ENCODE measurements at places on chromosomes 5 and 9. TPM values are rescaled to one million over a fixed set of nuclear protein-coding genes. Genes with fewer than 3 reads are reported as not detected.

ARID3C gene
- not detected for total RNA-seq

CYSTM1 gene
- 205 TPM for total RNA-seq

RAPGEF1 gene
- total RNA-seq: 58.6 TPM

LVRN gene
- 0.10 TPM for total RNA-seq

HEMGN gene
- 0.22 TPM for total RNA-seq

TSC1 gene
- 46.6 TPM for total RNA-seq

FOXD1 gene
- 0.17 TPM for total RNA-seq

N4BP3 gene
- total RNA-seq: 3.3 TPM

PCDHGC4 gene
- total RNA-seq: 0.64 TPM

DBH gene
- total RNA-seq: not detected

- peak; percentile 29 for DNase-seq
Observed at GRCh38 chr5:88826646-88827585, 56.1 kb downstream of the MEF2C start.

DNA sequence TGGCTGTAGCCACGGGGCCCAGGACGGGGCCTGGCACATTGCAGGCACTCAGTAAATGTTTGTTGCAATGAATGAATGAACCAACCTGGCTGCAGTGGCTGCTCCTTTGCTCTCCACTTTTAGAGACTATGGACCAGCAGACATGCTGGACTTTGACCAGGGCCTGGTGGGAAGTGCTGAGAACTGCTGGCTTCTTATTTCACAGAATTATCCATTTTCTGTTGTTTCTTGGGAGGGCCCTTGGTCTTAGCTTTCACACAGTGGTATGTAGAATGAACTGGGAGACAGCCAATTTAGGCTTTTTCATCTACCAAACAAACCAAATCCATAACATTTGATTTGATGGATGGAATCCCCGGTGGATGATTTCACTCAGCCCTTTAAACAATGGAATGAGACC, 78.0 kb upstream of the LHFPL2 start:
- DNase-seq: no peak

- DNase-seq: no peak
Observed at GRCh38 chr5:112064271-112064701, 307.3 kb upstream of the NREP start.

- DNase-seq: no peak
Observed at GRCh38 chr5:88659529-88660263, 223.3 kb downstream of the MEF2C start.

GRCh38 chr9:1460143-1460769, 410.1 kb downstream of the DMRT2 start:
- DNase-seq: peak; percentile 29

GRCh38 chr5:151026679-151027078, 6.3 kb downstream of the GPX3 start:
- no peak for DNase-seq

DNA sequence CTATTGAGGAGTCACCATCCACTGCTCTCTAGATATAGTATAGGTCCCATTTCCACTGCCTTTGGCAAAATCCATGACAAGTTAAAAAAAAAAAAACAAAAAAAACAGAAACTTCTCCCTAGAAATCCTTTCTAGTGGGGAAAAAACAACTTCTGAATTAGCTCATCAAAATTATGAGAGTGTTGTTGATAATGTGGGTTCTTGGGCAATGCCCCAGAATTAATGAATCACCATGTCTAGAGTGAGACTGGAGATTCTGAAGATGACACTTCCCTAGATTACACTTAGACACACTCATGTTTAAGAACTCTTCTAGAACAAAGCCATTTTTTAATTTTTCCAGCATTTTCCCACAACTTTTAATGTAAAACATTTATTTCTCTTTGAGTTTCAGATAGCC, 728.0 kb upstream of the C9orf72 start:
- no peak for DNase-seq

- no peak for DNase-seq
Observed at GRCh38 chr5:45411971-45412612, 284.1 kb downstream of the HCN1 start.

DNA sequence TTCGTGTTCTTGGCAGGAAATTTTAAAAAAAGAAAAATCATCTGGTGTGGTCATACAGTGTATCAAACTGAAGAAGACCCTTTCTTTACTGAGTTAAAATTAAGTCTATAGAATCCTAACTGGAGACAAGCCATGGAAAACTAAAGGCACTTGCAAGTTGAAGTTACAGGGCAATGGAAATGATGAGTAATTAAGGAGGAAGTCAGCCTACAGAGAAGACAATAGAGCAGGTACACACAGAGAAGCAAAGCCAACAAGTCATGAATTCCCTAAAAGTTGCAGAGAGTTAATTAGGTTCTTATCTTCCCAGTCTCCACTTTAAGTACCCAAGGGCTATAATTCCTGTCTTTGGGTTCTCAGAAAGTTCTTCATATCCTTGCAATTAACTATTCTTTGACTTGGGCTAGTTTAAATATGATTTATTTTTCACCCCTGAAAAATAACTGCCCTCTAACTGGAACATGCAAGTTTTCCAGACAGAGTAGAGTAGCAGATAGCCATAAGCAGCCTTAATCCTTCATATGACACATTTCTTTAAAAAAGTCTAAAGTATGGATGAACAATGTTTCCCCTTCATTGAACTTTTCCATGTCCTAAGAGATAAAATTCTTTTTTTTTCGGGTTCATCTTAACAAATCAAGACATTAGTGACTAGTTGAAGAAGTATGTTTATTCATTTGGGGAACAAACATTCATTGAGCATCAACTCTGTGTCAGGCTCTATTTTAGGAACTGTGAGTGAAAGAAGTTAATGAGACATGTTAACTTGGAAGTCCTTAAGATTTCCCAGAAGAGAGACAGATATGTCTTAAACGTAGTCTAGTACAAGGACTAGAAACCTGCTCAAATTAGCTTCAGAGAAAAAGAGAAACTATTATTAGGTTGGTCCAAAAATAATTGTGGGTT, 5.2 kb upstream of the ITGA2 start:
- no peak for DNase-seq

GRCh38 chr9:15622318-15622971, 69.6 kb downstream of the CCDC171 start:
- DNase-seq: no peak

- DNase-seq: no peak
Observed at GRCh38 chr5:74517700-74518099, 122.8 kb downstream of the ENC1 start.

GRCh38 chr5:114192108-114192507, 169.8 kb upstream of the KCNN2 start:
- DNase-seq: no peak

GRCh38 chr9:116390303-116391228, 237.0 kb downstream of the PAPPA start:
- no peak for DNase-seq

DNA sequence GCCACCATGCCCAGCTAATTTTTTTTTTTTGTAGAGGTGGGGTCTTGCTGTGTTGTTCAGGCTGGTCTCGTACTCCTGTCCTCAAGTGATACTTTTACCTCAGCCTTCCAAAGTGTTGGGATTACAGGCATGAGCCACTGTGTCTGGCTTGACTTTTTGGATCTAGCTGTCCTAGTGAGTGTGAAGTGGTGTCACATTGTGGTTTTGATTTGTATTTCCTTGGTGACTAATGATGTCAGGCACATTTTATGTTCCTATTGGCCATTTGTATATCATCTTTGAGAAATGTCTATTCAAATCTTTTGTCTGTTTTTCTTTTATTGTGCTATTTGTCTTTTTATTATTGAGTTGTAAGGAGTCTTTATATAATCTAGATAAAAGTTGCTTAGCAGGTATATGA, 53.5 kb upstream of the MCCC2 start:
- no peak for DNase-seq

DNA sequence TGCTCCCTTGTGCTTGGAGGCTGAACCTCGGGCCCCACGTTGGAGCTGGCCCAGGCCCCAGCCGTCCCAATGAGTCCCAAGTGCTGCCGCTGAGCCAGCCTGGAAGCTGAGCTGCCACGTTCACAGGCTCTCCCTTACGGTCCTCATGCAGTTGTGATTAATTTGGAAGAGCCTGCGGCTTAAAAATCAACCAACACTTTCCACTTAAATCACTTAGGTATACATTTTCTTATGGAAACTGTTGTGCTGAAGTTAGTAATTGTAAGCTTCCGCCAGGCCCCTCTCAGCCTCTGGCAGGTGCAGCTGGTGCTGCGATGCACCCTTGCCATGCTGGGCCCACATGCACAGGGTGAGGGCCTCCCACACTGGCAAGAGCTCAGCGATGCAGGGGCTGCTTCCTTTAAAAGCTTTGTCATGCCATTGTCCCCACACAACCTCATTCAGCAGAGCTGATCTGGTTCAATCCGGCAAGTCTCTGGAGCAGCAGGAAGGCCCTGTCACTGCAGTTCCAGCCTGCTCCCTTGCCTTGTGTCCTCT, 61.0 kb downstream of the IPPK start:
- DNase-seq: no peak

DNA sequence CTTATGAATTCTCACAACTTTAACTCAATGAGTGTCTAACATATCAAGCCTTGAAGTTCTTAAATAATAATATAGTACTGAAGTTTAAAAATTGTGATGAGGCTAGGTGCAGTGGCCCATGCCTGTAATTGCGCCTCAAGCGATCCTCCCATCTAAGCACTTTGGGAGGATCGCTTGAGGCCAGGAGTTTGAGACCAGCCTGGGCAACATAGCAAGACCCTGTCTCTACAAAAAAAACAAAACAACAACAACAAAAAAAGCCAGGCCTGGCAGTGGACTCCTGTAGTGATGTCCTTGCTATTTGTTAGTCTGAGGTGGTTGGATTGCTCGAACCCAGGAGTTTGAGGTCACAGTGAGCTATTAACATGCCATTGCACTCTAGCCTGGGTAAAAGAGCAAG, 98.4 kb downstream of the ADGRV1 start:
- DNase-seq: no peak

DNA sequence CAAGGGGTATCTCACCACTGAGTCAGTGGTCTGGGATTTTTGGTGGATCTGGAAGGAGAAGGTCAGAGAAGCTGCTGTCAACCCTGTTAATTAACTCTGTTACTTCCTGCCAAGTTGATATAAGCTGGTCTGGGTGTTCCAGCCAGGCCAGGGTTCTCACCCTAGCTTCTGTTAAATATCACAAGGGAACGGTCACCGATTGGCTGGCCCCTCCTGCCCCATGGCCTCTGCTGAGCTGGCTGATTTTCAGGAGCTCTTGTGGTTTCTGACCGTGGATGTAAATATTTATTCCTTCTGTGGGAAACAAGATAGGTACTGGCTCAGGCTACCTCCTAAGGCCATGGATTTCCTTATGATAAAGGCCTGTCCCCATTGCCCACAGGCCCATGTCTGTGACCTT, 1.0 kb downstream of the ADAMTS13 start:
- no peak for DNase-seq

GRCh38 chr9:18488886-18489285, 14.9 kb downstream of the ADAMTSL1 start:
- DNase-seq: no peak

- DNase-seq: peak; percentile 24
Observed at GRCh38 chr5:62431735-62432620, 19.4 kb downstream of the IPO11 start.

DNA sequence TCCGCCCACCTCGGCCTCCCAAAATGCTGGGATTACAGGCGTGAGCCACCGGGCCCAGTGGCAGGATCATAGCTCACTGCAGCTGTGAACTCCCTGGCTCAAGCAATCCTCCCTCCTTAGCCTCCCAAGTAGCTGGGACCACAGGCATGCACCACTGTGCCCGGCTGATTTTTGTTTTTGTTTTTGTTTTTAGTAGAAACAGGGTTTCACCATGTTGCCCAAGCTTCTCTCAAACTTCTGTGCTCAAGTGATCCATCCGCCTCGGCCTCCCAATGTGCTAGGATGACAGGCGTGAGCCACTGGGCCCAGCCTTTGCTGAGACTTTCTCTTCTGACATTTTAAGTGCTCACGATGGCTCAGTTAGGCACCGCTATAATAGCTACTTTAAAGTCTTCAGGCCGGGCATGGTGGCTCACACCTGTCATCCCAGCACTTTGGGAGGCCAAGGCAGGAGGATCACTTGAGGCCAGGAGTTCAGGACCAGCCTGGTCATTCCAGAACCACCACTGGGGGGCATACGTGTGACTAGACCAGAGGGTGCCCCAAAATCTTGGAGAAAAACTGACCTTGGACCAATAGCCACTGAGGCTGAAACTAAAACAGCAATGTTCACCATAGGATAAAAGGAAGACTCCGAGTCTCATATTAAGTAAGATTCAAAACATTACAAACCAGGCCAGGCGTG, 3.1 kb upstream of the ENTPD8 start:
- DNase-seq: no peak

DNA sequence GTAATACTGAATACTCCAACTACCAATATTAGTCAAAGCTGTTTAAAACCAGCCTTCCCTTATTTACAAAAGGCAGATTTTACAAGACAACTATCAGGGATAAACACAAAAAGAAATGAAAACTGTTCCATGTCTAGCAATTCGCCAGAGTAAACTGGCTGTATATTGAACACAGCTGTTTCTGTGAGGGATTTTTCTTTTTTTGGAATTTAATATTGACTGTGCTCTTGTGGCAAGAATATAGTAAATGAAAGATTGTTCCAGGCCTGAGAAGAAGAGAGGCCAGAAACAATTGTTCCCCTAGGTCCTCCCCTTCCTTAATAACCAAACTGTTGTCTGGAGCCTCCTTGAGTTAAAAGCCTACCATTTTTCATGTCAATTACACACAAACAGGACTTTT, 188.6 kb downstream of the PDE4D start:
- DNase-seq: no peak

- no peak for DNase-seq
Observed at GRCh38 chr9:114962809-114963208, 32.4 kb upstream of the TNFSF8 start.

DNA sequence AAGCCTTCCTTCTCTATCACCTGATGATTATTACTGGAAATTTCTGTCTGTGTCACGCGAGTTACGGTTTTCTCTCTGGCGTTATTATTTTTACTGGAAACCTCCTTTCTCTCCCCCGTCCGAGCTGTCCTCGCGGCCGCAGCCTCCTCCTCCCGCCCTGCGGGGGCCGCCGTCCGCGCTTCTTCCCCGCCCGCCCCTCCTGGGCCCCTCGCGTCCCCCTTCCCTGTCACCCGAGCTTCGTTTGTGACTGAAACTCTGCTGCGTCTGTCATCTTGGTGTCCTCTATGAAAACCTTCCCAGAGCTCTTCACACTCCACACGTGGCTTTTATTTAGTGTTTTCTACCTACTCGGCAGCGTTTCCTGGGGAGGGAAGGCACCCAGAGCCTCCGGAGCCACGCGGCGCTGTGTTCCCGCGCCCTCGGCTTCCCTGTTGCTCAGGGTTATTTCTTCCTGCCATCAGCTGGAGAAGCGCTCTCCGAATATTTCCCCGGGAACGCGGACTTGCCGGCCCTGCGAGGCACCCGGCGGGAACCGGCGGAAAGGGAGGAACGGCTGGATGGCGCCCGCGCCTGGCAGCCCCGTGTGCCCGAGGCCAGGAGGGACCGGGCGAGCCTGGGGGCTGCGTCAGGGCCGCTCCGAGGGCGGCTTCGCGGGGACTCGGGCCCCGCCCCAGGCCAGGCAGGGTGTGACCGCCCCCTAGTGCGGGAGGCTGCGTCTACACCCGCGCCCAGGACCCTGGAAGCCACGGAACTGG, 33.9 kb downstream of the TRIP13 start:
- no peak for DNase-seq

- no peak for DNase-seq
Observed at GRCh38 chr9:109997682-109998081, 210.3 kb downstream of the C9orf152 start.

GRCh38 chr9:90022474-90022873, 417.7 kb downstream of the GADD45G start:
- DNase-seq: no peak

GRCh38 chr5:91127456-91128081, 255.5 kb downstream of the ARRDC3 start:
- no peak for DNase-seq

GRCh38 chr5:73215891-73216610, 43.1 kb downstream of the TMEM174 start:
- DNase-seq: peak; percentile 87

- DNase-seq: no peak
Observed at GRCh38 chr5:15002791-15003190, 131.2 kb upstream of the ANKH start.

Data from colonic mucosa (tissue), 4 donors.